ENCODE measurements at places on chromosomes 1 and 21.

DNA sequence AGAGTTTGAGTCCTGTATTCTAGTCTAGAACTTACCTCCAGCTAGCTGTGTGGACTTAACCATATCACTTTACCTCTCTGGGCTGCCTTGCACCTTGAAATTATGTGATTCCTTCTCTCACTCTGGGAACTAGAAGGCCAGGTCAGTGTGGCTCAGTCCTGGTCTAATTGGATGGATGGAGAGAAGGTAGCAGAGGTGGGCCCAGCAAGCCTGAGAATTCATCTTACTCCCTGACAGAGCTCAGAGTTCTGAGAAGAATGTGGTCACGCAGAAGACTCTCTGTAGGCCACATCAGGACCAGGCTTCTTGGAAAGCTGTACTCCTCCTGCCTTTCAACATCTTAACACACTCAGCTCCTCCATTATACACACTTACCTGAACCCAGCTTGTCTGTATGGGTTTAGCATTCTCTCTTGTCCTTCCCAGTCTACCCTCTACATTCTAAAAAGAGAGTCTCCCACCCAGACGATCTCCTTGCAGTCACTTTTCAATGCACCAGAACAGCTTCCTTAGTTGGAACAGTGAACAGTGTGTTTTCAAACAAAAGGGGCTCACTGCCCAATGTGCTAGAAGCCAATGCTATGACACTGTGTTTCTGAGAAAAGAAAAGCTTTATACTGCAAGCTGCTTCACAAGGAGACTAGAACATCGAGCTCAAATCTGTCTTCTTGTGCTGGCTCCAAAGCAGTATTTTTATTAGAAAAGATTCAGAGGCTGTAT, 60.5 kb downstream of the CAPN9 start:
- no peak for DNase-seq

- no peak for DNase-seq
These were observed 1.2 kb downstream of the SORT1 start for GRCh38 chr1:109396513-109396839.

DNA sequence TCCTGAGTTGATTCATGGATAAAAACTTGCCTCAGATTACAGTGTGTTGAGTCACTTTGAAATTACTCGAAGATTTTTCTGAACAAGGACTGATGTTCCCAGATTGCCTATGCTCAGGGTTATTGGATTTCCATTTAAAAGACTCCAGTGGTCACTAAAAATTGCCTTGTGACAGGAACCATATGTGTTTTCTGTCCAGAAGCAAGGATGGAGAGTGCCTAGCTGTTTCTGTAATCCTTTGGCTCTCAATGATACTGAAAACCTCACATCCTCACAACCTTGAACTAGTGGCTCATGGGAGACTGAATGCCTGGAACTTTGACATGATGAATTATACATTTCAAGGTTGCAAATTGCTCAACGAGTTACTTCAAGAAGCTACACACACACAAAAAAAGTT, 1271.8 kb downstream of the BRINP3 start:
- no peak for DNase-seq

- DNase-seq, result no peak
These were observed 10.5 kb upstream of the SPRR4 start for GRCh38 chr1:152959801-152960451.

GRCh38 chr1:5423109-5423508, 569.1 kb downstream of the NPHP4 start:
- DNase-seq, result no peak

- no peak for DNase-seq
These were observed 33.1 kb downstream of the MTOR start for GRCh38 chr1:11229203-11229602.

GRCh38 chr1:90839323-90839722, 122.2 kb upstream of the BARHL2 start:
- no peak for DNase-seq

DNA sequence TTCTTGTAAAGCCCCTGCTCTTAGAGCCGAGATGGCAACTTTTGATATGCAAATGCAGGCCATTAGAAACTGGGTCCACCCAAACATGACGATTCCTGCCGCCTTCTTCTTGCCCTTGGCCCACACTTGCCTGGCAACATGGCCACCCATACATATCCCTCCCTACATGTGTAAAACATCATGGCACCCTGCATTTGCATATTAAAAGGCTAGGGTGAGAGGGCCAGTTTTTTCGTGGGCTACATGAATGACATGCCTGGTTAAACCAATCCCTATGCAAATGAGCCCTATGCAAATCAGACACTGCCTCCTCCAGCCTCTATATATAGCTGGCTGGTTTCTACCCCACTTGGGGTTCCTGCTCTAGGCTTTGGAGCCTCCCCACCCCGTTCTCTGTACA, 18.8 kb downstream of the PLA2G2A start:
- DNase-seq, result peak; percentile 60

GRCh38 chr1:17066361-17067068, 12.7 kb upstream of the SDHB start:
- no peak for DNase-seq

DNA sequence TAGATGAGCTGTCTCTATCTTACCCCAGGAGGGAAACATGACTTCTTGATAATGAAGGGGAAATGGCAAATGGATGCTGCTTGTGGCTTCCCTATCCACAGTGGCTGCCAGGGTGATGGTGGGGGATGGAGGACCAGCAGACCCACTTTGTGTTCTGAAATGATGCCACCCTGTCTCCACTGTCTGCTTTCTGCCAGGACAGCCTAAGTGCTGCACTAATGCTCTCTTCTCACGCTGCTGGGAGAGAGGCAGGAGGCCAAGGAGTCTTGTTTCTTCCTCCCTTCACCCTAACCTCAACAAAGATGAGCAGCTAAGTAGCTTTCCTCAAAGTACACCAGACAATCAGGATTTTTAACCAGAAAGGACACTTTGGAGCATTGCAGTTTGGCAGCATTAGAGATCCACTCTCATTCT, 36.6 kb downstream of the XCL1 start:
- DNase-seq, result no peak

- no peak for DNase-seq
These were observed 124.2 kb downstream of the GALNT2 start for GRCh38 chr1:230191079-230191804.

GRCh38 chr21:38080888-38081287, 164.6 kb upstream of the KCNJ6 start:
- no peak for DNase-seq

DNA sequence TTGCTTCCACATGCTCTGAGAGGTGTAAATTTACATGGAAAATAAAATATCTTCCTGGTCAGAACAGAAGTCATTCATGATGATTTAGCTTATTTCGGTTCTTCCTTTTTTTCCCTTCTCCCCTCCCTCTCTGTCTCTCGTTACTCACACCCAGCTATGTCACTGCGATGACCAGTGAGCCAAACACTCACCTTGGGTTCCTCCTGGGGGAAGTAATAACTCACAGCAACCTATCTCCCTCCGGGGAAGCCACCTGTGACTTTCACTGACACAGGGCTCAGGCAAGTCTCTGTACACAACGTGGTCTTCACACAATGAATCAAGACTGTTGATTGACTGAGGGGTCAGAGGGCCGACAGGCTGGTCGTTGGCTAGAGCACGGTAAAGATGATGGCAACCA, 135.3 kb upstream of the VANGL1 start:
- no peak for DNase-seq

DNA sequence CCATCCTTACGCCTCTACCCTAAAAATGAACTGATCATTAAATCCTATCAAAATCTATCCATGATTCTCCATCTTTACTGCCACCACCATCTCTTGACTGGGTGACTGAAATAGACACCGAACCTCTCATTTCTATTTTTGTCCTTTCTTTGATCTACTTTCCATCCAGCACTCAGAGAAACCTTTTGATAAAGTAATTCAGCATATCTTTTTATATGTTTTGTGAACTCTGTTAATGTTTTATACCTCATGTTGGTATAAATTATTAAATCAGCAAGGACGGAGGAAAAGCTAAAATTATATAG, 13.0 kb downstream of the PCNX2 start:
- no peak for DNase-seq

- DNase-seq, result no peak
These were observed 4.2 kb upstream of the SMYD2 start for GRCh38 chr1:214276786-214277185.

DNA sequence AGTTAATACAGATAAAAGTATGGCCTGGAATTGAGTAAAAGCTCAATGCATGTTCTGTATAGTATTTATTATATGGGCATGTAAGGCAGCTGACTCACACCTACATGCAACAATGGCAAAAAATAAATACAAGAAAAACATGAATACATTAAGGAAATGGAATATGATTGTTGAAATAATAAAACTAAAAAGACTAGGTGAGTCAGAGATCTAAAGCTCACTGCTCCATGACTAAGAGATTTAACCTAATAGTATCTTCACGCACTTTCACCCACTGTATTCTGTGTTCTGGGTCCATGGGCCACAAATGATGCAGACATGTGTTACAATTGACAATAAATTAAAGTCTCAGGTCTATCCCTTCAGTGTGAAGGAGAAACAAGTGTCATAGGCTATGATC, 607.0 kb downstream of the AGBL4 start:
- no peak for DNase-seq

GRCh38 chr1:28306301-28306949, 22.4 kb upstream of the MED18 start:
- no peak for DNase-seq

DNA sequence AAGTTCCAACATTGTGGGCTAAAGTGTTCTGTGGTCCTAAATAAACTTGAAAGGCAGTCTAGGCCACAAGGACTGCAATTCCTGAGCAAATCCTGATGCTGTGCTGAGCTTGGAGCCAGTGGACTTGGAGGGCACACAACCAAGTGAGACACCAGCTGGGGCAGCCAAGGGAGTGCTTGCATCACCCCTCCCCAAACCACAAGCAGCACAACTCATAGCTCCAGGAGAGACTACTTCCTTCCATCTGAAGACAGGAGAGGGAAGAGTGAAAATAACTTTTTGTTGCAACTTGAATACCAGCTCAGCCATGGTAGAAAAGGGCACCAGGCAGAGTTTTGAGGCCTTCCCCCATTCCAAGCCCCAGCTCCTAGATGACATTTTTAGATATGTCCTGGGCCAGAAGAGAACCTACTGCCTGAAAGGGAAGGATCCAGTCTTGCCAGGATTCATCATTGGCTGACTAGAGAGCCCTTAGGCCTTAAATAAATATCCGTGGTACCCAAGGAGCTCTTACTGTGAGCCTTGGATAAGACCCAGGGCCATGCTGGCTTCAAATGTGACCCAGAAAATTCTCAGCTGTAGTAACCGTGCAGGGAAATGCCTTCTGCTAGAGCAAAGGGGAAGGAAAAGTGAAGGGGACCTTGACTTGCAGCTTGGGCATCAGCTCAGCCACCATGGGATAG, 35.4 kb upstream of the LRRC8B start:
- no peak for DNase-seq

DNA sequence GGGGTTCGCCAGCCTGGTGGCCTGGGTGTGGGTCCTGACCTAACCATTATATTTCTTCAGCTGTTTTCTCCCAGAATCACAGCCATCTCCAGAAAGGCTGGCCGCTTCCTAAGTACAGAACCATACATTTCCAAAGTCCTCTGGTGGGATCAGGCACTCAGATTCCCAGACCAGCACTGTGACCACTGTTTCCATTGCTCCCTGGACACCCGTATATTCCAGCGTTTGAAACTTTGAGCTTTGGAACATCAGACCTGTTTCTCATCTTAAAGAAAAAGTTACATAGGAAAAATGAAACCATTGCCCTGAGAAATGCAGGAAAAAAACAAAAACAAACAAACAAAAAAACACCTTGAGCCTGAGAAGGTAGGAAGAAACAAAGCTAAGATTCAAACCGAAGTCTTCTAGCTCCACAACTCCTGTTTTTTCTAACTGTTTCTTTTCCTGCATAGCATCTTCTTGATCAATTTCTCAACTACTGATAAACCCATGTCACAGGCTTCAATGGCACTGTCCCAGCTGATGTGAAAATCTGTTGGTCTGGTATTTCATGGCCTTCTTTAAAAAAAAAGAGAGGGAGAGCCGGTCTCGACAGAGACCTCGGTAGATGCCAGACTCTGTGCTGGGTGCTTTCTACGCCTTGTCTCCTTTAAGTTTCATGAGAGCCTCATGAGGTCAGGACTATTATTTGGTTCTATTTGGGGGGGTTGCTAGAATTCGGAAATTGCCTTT, 221.3 kb downstream of the TOMM20 start:
- no peak for DNase-seq

GRCh38 chr1:186420923-186421322, 40.0 kb downstream of the PDC start:
- DNase-seq, result peak; percentile 46

- DNase-seq, result no peak
These were observed 39.0 kb downstream of the FOXO6 start for GRCh38 chr1:41400225-41400624.

- DNase-seq, result no peak
These were observed 4.7 kb downstream of the WRAP73 start for GRCh38 chr1:3645247-3645646.

DNA sequence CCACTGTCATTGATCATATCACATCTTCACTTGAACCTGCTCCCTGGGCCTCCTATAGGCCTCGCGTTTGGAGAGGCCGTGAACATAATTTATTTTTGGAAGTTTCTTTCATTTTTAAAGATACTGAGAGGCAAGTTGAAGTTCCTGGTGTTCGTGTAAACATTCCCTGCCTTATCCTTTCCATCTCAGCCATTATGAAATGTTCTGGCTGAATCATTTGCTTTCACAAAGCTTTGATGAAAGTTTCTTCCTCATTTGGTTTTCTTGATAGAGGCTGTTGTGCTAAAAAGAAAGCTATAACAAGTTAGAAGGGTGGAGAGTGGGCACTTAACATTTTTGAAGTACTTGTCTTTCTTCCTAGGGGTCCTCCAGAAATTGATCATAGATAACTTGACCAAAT, 15.5 kb downstream of the CAMTA1 start:
- no peak for DNase-seq

DNA sequence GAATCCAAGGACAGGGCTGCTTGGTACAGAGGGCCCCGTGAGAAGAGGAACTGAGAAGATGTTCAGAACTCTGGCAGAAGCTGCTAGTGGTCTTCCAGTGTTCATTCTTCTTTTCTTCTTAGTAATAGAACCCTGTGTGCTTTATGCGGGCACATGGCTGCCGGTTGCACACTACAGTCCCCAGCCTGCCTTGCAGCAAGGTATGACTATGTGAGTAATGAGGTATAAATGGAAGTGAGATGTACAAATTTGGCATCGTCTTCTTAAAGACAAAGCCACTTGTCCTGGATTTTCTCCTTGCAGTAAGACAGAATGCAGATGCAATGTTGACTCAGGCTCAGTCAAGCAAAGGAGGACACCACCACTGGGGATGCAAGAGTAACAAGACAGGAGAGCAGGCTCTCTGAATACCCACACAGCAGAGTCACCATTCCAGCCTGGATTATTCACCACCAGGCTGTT, 15.0 kb upstream of the ATP1B1 start:
- DNase-seq, result peak; percentile 76

GRCh38 chr1:207840380-207840779, 70.5 kb downstream of the CD34 start:
- DNase-seq, result no peak

DNA sequence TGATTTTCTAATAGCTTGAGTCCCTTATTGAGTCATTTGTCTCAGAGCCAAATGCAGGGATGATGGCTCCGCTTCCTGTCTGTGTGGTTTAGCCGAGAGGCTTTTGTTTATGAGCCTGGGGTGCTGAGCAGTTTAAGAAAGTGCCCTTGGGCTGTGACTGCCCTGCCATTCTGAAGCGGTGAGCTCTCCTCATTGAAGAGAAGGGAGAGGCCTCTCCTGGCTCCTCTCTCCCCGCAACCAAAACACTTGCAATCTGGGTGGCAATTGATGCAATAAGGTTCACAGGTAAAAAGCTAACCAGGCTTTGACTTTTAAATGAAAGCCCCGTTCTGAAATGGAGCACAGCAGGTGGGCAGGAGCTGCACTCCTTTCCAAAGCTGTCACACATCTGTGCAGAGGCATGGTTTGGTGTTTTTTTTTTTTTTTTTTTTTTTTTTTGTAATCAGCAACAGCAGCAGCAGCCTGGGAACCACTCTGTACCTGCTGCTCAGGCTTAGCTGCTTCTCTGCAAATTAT, 403.7 kb downstream of the SIPA1L2 start:
- peak; percentile 29 for DNase-seq

Data from GM12865 (cell line).